ENCODE measurements at places on chromosomes 12 and 14.

- DNase-seq, result no peak
Measured at GRCh38 chr14:71701990-71702389, 230.2 kb upstream of the RGS6 start.

GRCh38 chr12:78457938-78458337 is 406.6 kb upstream of the SYT1 start:
- peak; percentile 39 for DNase-seq

- no peak for DNase-seq
Measured at GRCh38 chr14:59419303-59419702, 45.9 kb downstream of the GPR135 start.

- DNase-seq, result no peak
Measured at GRCh38 chr12:95977764-95978305, 18.3 kb downstream of the HAL start.

DNA sequence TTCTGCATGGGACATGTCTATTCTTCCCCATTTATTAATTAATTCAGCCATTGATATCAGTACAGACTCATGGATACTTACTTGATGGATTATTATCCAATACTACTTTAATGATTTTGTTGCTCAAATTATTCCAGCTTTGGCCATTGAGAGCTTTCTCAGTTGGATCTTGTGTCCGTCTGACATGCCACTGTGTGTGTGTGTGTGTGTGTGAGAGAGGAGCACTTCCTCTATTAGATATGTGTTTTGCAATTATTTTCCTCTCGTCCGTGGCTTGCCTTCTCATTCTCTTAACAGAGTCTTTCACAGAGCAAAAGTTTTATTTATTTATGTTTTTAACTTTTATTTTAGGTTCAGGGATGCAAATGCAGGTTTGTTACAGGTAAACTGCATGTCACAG is 194.2 kb downstream of the ADGRD1 start:
- no peak for DNase-seq

- DNase-seq, result no peak
Measured at GRCh38 chr14:92647797-92648279, 100.6 kb downstream of the LGMN start.

- no peak for DNase-seq
Measured at GRCh38 chr12:122085591-122085990, 7.0 kb downstream of the MLXIP start.

DNA sequence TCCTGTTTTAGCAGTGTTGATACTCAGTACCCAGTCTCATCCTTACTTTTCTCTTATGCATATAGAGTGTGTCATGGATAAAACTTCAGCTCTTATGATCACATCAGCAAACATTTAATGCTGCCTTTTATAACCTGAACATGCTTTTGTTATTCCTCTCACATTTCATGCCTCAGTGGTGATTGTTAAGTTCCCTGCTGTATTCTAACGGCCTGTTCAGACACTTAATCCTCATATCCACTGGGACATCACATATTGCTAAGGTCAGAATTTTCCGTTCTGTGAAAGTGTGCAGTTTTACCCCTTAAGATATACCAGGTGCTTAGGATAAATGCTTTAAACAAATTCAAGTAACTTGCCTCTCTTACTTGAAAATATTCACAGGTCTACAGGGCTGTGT is 268.7 kb upstream of the SEL1L start:
- DNase-seq, result no peak

DNA sequence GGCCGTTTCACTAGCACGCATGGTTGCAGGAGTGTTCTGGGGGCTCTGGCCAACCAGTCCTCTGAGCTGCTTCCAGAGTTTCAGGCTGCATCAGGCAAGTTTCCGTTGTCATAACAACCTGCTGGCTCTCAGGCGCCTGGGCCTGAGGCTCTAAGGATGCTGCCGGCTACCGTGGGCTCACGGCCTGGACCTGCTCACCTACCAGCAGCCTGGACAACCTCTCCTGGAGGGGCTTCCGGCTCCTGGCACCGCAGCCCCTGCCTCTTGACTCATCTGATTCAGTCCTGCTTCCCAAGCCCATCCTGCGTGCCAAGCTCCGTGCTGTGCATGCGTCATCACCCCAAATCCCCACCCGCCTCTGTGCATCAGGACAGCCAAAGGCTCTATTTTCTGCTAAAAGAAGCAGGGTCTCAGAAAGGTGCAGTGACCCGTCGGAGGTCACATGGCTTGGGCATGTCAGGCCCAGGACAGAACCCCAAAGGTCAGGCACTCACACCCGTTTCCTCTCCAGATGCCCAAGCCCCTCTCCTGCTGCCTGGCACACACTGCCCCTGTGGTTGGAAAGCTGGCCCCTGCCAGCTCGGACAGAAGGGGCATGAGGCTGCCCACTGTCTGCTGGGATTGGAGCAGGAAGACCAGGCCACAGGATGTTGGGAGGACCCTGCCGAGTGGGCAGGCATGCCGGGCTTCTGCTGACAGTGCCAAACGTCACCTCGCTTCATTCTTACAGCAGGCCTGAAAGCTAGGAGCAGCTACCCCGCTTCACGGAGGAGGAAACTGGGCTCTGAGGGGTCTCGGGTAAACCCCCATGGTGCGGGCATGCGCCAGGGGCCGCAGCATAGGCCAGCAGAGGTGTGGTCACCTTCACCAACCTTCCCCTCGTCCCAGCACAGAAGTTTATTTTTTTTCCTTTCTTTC is 5.7 kb downstream of the BEGAIN start:
- DNase-seq, result no peak

All from NCI-H226 (cell line).